ENCODE measurements at places on chromosomes 5 and 9.

- no peak overlapping the region for H3K27ac ChIP-seq
- DNase-seq = peak; percentile 55
- H3K27me3 ChIP-seq = no peaks in the 10 kb centered on the region
- H3K4me3 ChIP-seq = peak overlapping the region; percentile 74
These were observed 482 bp downstream of the CD14 start for GRCh38 chr5:140632366-140633020.

- no peak overlapping the region for H3K4me3 ChIP-seq
- H3K36me3 ChIP-seq = no peaks in the 10 kb centered on the region
- no peaks in the 10 kb centered on the region for H3K27me3 ChIP-seq
- no peak for DNase-seq
- no peaks in the 10 kb centered on the region for H3K4me1 ChIP-seq
These were observed 13.2 kb downstream of the MACIR start for GRCh38 chr5:103271570-103272289.

DNA sequence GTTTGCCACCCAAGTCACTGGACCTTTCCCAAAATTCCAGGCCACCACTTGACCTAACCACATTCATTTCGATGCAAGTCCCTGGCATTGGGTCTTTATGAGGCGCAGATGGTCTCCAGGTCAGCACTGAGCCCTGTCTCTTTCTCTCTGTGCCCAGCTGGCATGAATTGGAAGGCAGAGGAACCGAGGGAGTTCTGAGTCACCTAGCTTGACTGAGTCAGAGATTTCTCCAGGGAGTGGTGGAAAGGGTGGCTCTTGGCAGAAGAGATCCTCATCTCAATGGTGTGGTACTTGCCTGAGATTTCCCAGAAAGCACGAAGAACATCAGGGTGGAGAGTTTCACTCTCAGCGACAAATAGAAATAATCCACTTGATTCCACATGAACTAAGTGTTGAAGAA lies 43.8 kb downstream of the WDR36 start:
- no peaks in the 10 kb centered on the region for H3K4me1 ChIP-seq
- no peaks in the 10 kb centered on the region for H3K36me3 ChIP-seq
- H3K27ac ChIP-seq = no peak overlapping the region
- no peak overlapping the region for H3K4me3 ChIP-seq
- H3K27me3 ChIP-seq = no peaks in the 10 kb centered on the region

DNA sequence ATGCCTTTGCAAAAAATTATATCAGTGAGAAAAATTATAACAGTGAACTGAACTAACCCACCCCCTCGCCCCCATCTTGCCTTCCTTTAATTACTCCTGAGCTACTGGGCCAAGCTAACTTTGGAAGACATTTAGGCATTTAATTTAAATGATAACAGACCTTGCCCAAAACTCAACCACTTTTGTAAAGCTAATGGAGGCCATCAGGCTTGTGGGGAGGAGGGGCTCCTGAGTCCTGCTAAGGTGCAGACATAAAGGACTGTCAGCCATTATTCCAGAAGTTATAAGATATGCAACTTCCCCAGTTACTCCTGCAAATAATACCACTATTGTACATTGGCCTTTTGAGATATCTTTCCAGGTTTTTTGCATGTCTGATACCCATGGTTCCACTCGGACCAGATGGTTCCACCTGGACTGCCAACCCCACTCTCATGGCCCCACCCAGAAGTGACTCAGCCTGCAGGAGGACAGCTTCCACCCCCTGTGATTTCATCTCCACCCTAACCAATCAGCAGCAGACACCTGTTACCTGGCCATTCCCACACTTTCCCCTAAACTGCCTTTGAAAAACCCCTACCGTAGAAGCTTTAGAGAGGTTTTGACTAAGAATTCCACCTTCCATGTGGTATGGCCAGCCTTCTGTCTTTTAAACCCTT lies 805.4 kb upstream of the CDH6 start:
- no peaks in the 10 kb centered on the region for H3K4me1 ChIP-seq
- no peaks in the 10 kb centered on the region for H3K36me3 ChIP-seq
- no peaks in the 10 kb centered on the region for H3K27me3 ChIP-seq
- H3K27ac ChIP-seq = no peak overlapping the region
- H3K4me3 ChIP-seq = no peak overlapping the region

DNA sequence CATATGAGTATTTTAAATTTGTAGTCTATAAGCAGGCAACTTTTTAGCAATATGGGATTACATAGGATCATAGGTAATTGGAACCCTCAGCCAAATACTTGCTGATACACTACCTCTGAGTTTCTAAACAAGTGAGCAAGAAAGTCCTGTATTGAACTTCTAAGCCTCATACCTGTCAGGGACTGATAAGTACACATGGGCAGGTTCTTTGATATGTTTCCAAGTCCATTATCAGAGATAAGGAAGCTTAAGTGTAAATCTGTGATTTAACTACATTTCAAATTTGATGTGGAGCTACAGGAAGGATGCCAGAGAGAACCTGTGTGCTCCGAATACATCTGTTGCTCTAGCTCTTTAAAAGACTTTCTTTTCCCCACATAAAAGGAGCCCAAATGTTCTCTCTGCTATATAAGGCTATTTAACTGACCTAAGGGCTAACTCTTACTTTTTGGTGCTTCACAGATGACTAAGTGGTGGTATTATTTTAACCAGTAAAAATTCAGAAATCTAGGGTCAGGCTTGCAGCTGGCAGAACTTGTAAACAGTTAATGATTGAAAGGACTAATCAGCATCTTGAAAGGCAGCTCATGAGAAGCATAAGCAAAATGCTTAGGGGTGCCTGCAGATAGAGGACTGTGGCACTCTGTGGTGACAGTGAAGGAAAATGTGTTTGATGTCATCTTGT lies 228.6 kb downstream of the NR3C1 start:
- H3K27ac ChIP-seq = no peak overlapping the region
- no peaks in the 10 kb centered on the region for H3K27me3 ChIP-seq
- no peak for DNase-seq
- H3K36me3 ChIP-seq = no peaks in the 10 kb centered on the region
- no peak overlapping the region for H3K4me3 ChIP-seq

Data from CD8-positive, alpha-beta memory T cell (primary cell).